ENCODE measurements at places on chromosomes 7 and 10.

- DNase-seq = no peak
These were observed 50.1 kb downstream of the SKIDA1 start for GRCh38 chr10:21475393-21475792.

DNA sequence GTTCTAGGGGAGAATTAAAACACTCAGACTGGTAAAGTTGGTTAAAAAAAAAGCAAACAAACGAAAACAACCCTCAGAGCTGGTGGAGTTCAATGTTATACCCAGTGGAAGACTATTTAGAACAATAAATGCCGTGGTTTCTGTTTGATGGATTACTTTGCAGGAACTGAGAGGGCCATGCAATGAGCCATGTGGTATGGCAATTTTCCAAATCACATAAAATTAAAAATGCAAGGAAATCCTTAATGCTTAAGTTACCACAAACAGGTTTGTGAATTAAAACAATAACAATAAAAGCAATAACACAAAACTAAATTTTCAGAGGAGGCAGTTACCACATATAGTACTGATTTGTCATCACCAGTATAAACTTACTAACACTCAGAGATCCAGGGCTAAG is 96.9 kb downstream of the RTKN2 start:
- DNase-seq = no peak

- no peak for DNase-seq
These were observed 37.3 kb upstream of the PRSS1 start for GRCh38 chr7:142711746-142712616.

GRCh38 chr10:69508738-69509340 is 57.6 kb downstream of the TSPAN15 start:
- no peak for DNase-seq

DNA sequence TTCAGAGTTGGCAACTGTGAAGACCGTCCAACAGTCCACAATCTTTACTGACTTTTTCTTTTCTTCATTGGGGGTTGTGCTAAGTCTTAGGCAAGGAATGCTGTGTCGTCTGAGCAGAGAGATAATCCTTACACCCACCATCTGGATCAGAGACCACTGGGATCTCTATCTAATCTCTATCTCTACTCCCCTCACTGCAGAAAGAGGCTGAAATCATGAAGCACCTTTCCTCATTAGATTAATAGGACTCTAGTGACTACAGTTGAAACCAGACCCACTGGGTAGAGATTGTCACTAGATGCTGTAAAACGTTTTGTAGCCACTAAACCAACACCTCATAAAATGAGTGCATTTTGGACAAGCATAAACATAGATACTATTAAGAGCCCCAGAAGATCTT is 387.4 kb upstream of the CELF2 start:
- DNase-seq = no peak
